ENCODE measurements at places on chromosomes 1 and 21.
A peak's percentile ranks its signal among the peaks of the same experiment; 100 is the strongest.

DNA sequence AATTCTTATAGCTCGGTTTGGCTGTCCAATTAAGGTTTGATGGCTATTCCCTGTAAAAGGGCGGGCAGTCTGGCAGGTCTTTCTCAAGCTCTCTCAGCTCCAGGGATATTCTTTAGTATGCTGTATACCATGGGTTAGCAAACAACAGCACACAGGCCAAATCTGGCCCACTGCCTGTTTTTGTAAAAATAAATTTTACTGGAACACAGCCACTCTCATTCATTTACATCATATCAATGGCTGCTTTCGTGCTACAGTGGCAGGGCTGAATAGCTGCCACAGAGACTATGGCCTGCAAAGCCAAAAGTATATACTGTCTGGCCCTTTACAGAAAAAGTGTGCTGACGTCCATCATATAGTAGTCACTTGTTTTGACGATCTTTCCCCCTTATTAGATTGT lies 32.0 kb downstream of the MACO1 start:
- no peak for DNase-seq

DNA sequence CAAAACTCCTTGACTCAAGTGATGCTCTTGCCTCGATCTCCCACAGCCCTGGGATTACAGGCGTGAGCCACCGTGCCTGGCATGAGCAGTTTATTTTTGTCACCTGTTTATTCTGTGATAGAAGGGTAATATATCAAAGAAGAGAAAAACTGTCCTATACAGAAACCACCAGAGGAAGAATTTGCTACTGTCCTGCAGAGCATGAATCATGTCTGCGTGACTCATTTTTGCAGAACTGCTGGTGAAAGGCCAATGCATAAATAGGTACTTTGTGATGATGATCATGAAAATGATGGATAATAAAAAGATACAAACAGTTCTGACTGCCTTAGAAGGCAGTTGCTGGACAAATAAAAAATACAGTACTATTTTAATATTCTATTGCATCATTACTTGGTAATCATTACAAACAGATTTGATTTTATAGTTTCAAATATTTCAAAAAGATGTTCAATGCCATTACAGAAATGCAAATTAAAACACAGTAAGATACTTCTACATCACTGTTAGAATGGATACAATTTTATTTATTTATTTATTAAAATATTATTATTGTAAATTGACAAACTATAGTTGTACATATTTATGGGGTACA lies 26.5 kb downstream of the RIPPLY3 start:
- DNase-seq = no peak

GRCh38 chr1:208336137-208336518 lies 91.9 kb upstream of the PLXNA2 start:
- DNase-seq = no peak

GRCh38 chr1:233435622-233436021 lies 108.1 kb downstream of the MAP3K21 start:
- no peak for DNase-seq

DNA sequence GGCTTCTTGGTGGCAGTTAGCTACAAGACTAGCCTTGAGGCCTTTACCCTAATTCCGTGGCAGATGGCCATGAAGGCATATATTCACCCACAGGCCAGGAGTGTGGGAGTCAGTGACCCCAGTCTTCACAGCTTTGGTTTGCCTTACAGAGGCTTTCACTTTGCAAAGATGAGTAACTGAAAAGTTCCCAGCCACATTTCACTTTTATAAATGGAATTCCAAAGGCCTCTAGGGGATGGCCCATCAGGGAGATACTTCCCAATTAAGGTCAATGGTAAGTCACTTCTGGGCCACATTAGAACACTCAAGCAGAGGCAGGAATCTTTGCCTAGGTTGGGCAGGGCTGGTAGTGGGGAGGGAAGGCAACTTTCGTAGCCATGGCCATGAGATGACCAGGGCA lies 13.1 kb upstream of the HEYL start:
- DNase-seq = no peak

GRCh38 chr1:115258302-115258866 lies 79.7 kb downstream of the NGF start:
- DNase-seq = no peak

DNA sequence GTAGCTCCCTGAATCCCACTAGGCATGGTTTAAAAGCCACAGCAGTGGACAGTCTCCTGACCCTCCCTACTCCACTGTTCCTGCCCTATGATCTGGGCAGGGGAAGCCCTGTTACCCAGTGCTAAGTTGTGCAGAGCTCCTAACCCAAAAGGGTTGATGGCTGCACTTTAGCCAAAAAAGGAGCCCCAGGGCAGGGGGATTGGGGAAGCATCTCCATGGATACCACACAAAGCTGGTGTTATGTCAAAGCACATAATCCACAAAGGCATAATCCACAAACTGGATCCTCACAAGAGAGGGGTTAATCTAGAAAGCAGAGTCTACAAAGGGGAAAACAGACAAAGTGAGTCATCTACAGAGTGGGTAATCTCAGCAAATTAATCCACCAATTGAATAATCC lies 5.7 kb downstream of the RSPO1 start:
- no peak for DNase-seq

GRCh38 chr1:181126871-181127587 lies 38.5 kb downstream of the IER5 start:
- peak; percentile 54 for DNase-seq

DNA sequence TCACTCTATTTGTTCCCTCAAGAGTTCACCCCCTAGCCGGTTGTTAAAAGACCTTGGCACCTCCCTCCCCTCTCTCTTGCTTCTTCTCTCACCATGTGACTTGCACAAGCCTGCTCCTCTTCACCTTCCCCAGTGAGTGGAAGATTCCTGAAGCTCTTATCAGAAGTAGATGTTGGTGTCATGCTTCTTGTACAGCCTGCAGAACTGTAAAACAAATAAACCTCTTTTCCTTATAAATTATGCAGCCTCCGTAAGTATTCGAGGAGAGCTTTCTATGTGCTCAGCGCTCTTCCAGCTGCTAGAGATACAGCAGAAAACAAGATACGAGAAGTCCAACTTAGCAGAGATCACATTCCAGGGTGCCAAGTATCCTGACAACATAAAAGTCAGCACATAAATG lies 147.0 kb upstream of the RUNX1 start:
- no peak for DNase-seq

- no peak for DNase-seq
Observed at GRCh38 chr1:66132324-66132723, 339.6 kb downstream of the PDE4B start.

GRCh38 chr1:38000529-38001455 lies 4.5 kb downstream of the FHL3 start:
- DNase-seq = no peak

DNA sequence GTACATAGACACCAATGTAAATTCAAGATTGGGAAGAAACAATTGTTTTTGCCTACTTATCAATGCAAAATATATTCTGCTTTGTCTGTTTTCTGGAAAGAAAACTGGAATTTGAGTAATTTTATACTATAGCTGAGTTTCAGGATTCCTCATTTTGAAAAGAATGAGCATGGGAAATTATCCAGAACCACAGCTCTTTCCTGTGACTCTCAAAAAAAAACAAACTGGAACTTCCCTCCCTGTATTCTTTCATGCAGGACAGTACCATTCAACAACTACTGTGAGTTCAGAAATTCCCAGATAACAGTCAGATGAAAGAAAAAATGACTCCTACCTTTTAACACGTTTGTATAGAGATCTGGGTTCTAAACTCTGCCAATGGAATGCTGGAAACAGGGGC lies 372.4 kb downstream of the TGFB2 start:
- no peak for DNase-seq

DNA sequence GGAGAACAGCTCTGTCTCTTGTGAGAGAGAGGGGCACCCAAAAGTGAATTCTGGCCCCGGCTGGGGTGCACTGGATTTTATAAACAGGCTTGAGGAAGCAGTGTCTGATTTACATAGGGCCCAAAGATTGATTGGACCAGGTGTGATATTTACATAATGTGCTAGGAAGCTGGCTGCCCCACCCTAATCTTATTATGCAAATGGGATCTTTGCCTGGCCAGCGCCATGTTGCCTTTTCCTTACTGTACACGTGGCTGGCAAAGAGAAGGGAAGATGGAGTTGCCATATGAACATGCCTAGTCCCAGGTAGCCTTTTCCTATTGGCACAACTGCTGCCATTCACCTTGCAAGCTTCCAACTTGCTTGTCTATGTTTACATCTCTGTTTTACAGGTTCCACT lies 29.0 kb upstream of the CFHR4 start:
- no peak for DNase-seq

- DNase-seq = no peak
Observed at GRCh38 chr1:10865518-10866320, 69.3 kb upstream of the CASZ1 start.

DNA sequence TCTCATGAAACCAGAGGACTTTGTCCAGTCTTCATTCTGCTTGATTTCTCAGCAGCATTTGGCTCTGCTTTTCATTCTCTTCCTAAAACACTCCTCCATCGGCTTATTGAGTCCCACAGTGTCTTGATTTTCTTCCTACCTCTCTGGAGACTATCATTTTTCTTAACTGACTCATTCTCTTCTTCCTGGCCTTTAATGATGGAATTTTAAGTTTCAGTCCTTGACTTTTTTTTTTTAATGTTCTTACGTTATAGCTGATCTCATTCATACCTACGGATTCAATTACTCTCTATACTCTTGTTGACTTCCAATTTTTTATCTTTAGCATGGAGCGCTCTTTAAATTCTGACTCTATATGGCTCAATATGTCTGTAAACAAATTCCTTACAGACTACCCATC lies 111.1 kb downstream of the NEK7 start:
- no peak for DNase-seq

DNA sequence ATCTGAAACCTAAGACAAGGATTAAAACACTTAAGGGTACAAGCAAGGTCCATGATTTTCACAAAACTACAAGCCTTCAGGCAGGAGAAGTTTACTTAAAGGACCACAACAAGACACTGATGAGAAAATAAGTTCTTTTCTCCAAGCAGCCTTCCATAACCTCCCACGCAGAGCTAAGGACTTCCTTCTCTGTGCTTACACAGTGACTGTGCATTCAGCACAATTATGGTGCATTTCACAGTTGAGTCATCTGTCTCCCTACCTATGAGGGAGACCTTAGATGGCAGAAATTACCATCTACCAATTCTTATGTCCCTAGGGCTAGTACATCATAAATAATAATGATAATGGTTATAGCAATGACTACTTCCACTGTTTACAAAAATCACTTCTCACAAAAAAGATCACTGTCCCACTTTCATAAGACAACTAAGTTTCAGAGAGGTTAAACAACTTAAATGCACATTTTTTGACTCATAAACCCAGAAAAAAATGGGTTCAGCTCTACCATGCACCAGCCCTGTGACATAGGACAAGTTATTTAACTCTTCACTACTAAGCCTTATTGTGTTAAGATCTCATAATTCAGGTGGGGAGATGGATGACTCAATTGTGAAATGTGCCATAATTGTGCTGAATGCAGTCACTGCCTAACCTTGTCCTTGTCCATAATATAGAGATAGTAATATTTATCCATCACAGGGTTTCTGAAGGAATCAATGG lies 45.3 kb downstream of the TARBP1 start:
- no peak for DNase-seq

DNA sequence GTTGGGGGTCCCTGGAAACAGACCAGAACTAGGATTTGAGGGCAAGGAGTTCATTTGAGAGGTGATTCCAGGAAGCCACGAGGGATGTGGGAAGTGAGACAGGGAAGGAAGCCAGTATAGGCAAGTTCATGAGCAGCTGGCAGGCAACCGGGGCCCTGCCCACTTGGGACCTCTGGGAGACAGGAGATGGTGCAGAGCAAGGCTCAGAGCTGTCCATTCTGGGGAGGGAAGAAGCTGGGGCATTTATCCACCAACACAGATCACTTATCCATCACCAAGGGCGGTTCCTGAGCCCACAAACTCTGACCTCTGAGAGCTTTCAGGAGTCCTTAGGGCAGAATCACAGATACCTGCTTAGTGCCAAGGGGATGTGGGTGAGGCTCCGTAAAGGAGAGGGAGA lies 16.8 kb downstream of the EDN2 start:
- no peak for DNase-seq

- DNase-seq = no peak
Observed at GRCh38 chr1:19495799-19496526, 10.6 kb upstream of the CAPZB start.

GRCh38 chr1:167854184-167854583 lies 59.8 kb downstream of the ADCY10 start:
- no peak for DNase-seq
